ENCODE measurements at places on chromosomes 6 and 20.
A peak's percentile ranks its signal among the peaks of the same experiment; 100 is the strongest.

GRCh38 chr6:74768120-74768519 is 437.7 kb downstream of the COL12A1 start:
- DNase-seq: no peak

DNA sequence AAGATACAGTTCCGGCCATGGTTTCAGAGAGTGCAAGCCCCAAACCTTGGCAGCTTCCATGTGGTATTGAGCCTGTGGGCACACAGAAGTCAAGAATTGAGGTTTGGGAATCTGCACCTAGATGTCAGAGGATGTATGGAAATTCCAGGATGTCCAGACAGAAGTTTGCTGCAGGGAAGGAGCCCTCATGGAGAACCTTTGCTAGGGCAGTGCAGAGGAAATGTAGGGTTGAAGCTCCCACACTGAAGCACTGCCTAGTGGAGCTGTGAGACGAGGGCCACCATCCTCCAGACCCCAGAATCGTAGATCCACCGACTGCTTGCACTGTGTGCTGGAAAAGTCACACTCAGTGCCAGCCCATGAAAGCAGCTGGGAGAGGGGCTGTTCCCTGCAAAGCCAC is 267.5 kb downstream of the OGFRL1 start:
- no peak for DNase-seq

GRCh38 chr20:62452475-62453095 is 23.2 kb downstream of the GATA5 start:
- DNase-seq: no peak

DNA sequence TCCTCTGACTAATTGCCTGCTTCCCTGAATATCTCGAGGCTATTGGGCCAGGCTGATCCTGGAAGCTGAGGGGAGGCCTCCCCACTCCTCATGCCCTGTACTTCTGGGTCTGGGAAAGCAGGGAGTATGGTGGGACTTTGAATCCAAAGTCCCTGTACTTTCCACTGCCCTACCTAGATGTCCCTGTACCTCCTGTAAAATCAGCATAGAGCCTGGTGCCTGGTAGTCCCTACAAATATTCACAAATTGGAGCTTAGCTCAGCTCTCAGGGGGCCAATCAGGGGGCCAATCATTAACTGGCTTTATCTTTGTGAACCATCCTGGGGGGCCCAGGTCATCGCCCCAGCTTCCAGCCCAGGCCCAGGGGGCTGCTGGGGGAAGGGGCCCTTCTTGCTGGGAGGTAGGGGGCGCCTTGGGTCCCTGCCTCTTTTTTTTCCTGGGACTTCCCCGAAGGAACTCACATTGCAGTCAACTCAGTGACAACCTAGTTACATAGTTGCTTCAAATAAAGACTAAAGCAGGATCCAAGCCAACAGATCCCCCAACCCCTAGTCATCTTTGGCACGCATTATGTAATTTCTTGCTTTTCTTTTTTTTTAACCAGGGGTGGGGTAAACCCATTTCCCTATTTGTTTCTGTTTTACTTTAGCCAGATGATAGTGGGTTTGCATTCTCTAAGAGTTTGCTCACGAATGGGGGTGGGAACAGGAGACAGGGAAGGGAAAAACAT is 6.9 kb upstream of the VEGFA start:
- no peak for DNase-seq

GRCh38 chr20:49344975-49345374 is 67.1 kb upstream of the ZNFX1 start:
- DNase-seq: no peak

GRCh38 chr20:63116412-63117106 is 99.4 kb downstream of the YTHDF1 start:
- DNase-seq: no peak

DNA sequence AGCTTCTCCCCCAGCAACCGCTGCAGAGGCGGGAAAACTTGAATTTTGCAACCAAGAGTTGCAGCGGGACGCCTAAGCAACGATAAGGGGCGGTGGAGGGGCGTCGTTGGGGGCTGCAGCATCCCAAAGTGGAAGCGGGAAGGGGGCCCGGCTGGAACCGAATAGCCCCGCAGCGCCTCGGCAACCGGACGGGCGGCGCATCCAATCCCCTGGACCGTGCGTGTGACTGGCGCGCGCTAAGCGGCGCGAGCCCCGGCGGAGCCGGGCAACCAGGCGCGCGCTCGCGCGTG is 670 bp upstream of the PARD6B start:
- no peak for DNase-seq

- no peak for DNase-seq
These were observed 25.7 kb upstream of the TCFL5 start for GRCh38 chr20:62887152-62887859.

DNA sequence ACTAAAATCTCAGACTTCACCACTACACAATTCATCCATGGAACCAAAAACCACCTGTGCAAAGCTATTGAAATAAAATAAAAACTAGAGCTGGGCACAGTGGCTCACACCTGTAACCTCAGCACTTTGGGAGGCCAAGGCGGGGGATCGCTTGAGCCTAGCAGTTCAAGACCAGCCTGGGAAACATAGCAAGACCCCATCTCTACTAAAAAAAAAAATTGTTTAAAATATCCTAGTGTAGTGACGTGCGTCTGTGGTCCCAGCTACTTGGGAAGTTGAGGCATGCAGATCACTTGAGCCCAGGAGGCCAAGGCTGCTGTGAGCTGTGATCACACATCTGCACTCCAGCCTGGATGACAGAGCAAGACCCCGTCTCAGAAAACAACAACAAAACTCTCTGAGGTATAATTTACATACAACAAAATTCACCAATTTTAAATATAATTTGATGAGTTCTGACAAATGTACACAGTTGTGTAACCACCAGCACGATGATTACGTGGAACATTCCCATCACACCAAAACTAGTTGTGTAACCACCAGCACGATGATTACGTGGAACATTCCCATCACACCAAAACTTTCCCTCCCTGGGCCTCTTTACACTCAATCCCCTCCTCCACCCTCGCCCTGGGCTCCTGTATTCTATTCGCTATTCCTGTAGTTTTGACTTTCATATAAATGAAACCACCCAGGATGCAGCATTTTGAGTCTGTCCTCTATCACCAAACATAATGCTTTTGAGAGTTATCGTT is 107.5 kb downstream of the TAF4 start:
- DNase-seq: no peak

GRCh38 chr6:94376876-94377275 is 957.5 kb upstream of the EPHA7 start:
- DNase-seq: no peak

DNA sequence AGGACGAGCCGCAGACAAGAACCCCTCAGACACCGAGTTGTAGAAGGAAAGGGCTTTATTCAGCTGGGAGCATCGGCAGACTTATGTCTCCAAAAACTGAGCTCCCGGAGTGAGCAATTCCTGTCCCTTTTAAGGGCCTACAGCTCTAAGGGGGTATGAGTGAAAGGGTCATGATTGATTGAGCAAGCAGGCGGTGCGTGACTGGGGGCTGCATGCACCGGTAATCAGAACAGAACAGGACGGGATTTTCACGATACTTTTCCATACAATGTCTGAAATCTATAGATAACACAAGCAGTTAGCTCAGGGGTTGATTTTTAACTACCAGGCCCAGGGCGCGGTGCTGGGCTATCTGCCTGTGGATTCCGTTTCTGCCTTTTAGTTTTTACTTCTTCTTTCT is 226.4 kb upstream of the PLCB4 start:
- DNase-seq: no peak

- DNase-seq: no peak
These were observed 2.9 kb upstream of the F13A1 start for GRCh38 chr6:6323352-6323751.

- DNase-seq: no peak
These were observed 411.7 kb downstream of the UTRN start for GRCh38 chr6:144696610-144697368.

- peak; percentile 72 for DNase-seq
These were observed at the start of gene PRSS35 for GRCh38 chr6:83511901-83512681. PRSS35 (plus strand) TSS chr6:83512534; CDS start chr6:83523442, 10,908 bp downstream.

GRCh38 chr20:46129955-46130481 is 11.9 kb downstream of the CD40 start:
- DNase-seq: no peak

Measured in D341Med (cell line).